ENCODE measurements at places on chromosomes 12 and 14.

- peak; percentile 62 for DNase-seq
Measured at GRCh38 chr12:110366321-110367142, 37.0 kb downstream of the ANAPC7 start.

DNA sequence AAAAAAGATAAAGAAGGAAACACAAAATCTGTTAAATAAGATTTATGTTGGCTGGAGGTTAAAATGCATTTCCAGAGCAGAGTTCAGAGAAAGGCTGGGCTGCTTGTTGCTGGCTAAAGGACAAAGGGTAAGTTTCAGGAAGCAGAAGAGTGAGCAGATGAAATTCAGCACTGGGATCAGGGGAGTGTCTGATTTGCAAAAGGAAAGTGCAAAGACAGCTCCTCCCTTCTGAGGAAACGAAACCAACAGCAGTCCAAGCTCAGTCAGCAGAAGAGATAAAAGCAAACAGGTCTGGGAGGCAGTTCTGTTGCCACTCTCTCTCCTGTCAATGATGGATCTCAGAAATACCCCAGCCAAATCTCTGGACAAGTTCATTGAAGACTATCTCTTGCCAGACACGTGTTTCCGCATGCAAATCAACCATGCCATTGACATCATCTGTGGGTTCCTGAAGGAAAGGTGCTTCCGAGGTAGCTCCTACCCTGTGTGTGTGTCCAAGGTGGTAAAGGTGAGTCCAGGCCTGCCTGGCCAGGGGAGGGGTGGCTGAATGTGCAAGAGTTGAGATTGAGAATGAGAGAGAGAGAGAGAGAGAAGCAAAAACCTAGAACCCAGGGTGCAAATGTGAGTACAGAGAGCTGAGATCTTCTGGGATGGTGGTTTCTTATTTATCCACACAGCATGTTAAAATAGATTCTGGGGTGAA, at the start of gene OAS1:
Gene OAS1, plus strand, starts transcription at position 251 of the 703 bp plus-strand sequence. Its CDS starts 78 bp downstream, at position 329.
- peak; percentile 73 for DNase-seq

- DNase-seq: no peak
Measured at GRCh38 chr14:68349900-68350629, 442.8 kb downstream of the ZFP36L1 start.

GRCh38 chr14:32080001-32080510, 3.0 kb downstream of the ARHGAP5 start:
- no peak for DNase-seq

DNA sequence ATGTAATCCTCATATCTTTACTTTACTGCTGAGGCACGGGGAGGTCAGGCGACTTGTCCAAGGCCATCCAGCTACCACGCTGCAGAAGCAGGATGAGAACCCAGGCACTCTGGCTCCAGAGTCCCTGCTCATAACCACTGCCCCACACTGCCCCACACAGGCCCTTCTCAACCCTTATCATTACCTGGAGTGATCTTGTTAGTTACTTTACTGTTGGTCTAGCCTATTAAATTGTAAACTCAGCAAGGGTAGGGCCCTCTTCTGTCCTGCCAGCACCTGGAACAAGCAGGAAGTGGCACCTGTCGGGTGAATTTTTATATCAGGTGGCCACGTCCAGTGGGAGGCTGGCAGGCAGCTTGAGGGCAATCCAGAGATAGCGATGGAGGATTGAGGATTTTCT, 12.2 kb downstream of the FAIM2 start:
- DNase-seq: no peak

DNA sequence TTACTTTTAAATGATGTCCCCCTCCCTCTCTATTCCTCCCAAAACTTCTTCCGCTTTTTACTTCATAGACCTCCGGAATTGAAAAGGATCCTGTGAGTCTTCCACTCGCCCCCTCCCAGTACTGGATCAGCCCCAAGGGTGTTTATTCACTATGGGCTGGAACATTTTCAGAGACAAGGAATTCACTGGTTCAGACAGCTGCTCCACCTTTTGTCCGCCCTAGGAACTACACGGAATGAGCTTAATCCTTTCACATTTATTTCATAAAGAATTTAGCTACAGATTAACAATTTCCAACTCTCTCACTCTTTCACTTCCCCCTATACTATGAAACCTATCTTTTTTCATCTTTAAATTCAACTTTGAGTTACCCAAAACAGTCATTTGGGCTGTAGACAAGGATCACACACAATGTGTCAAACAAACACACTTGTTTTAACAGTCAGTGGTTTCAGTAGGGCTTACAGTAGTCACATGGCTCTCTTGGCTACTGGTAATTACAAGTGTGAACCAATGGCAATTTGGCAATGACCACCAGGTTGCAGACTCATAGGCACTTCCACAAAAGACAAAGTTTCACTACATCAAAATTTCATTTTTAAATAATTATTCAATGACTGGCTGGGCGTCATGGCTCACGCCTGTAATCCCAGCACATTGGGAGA, 20.6 kb downstream of the CNIH1 start:
- DNase-seq: peak; percentile 36

DNA sequence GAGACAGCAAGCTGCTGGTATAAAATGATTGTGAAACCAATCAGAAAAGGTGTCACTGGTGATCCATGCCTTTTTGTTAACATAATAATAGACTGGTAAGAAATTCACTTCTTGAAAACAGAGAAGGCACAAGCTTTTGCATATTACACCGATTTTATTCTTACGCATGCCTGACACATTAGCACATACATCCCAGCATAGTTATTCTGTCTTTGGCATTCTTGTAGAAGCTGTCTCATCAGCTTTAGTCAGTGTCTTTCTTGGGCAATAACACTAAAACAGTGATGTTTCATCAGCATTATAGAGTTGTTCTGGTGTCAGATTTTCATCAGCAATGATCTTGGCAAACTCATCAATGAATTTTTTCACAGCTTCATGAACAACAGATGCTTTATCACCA, 283.4 kb upstream of the TMTC1 start:
- DNase-seq: no peak

DNA sequence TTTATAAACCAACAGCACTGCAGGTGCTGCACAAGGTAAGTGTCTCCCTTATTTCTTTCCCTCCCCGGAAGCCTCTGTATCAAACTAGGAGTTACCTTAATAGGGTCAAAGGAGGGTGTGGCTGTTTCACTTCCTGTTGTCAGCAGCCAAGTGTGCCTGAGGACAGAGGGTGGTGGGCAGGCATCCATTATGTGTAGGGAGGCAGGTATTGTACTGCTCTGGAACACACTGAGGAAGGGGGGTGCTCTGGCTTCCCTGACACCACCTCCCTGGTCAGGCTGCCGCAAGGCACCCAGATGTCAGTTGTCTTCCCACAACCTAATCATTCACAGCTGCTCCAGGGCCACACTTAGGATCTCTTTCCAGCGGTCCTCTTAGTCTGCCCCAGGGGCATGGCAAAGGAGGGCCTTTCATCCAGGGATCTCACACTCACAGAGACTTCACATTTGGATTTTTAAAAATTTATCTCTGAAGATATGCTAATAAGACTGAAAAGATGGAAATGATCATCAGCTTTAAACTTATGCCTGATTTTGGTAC, 132.0 kb upstream of the ARHGAP5 start:
- DNase-seq: no peak
